PC-3 (cell line): ENCODE measurements at places on chromosomes 4 and X.

- no peak for DNase-seq
Observed at GRCh38 chr4:87476934-87477333, 52.2 kb downstream of the SPARCL1 start.

GRCh38 chrX:113384628-113385027 lies 544.0 kb upstream of the AMOT start:
- DNase-seq, result peak; percentile 32

DNA sequence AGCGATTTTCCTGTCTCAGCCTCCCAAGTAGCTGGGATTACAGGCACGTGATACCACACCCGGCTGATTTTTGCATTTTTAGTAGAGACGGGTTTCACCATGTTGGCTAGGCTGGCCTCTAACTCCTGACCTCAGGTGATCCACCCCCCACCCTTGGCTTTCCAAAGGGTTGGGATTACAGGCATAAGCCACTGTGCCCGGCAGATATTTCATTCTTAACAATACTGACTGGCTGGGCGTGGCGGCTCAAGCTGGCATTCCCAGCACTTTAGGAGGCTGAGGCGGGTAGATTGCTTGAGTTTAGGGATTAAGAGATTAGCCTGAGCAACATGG lies 1.3 kb downstream of the PQBP1 start:
- DNase-seq, result no peak

DNA sequence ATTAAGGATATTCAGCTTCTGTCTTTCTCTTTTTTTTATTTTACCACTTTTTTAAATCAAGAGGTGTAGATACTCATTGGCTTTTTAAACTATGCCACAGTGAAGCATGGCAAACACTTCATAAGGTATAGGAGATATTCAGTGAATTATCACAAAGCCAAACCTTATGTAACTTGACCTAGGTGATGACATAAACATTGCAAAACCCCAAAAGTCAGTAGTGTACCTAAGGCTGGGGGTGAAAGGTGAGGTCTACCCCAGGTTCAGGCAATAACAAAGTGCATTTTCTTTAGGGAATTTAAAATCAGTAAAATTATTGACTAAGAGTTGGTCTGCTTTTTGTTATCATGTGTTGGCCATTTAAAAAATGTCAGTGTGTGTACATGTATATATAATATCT lies 39.1 kb downstream of the CDKL5 start:
- no peak for DNase-seq

DNA sequence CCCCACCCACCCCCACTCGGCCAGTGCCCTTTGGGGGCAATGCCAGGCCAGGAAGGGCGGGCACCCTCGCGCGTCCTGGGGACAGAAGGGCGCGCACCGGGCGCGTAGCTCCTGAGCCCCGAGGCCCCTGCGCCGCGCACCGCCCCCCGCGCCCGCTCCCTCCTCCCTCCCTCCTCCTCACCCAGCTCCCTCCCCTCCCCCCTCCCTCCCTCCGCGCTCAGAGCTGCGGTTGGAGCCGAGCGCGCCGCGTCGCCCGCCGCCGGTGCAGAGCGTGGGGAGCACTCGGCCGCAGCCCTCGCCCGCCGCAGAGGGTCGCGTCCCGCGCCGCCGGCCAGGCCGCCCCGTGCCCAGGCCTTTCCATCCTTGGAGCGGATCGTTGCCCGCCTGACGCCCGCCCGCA lies at the start of gene ATP2B3:
Gene ATP2B3, plus strand, starts transcription at position 220 of the 400 bp plus-strand sequence. CDS start 18,606 bp downstream, outside the sequence.
- no peak for DNase-seq
